ENCODE measurements at places on chromosomes 5 and 9.

DNA sequence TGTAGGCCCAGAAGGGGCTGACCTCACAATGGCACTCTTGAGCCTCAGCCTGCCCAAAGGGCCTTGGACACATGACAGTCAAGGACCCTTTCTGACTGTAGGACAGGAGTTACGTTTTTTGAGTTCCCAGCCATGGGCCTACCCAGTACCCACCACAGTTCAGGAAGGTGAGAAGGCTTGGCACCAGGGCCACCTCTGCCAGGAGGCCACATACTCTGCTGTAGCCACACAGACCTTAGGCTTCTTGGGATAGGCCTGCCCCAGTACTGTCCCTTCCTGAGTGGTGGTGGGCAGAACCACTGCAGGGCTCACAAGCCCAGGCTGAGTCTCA lies 12.8 kb downstream of the PDLIM4 start:
- DNase-seq, result no peak

DNA sequence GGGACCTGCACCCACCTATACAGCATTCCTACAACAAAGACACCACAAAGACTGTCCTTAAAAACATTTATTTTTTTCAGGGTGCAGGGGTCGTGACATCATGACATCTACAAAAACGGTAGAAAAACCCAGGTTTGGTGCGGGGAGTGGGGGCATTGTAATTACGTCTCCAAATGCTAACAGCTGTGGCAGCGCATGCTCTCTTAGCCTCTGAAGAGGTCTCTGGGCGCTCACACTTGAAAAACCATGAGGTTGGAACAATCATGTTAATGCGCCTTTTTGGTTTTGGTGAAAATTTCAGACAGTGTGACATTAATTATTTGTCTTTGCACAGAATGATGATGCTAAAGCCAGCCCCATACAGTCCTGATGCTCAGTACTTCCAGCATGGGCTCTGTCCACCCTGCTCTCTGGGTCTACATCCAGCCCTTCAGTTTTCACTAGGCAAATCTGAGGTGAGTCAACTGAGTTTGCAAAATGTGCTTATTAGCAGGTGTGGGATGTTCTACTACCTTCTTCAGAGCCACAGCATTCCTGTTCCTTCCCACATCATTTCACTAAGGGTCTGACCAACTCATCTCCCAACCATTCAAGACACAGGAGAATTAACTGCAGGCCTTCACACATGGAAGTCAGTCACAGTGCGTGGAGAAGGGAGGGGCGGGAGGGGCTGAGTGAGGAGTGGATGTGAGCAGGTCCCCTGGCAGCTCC lies 14.1 kb downstream of the ALDH1B1 start:
- no peak for DNase-seq

GRCh38 chr9:117030254-117030768 lies 343.2 kb downstream of the TRIM32 start:
- DNase-seq, result no peak

GRCh38 chr9:79975621-79976256 lies 404.0 kb downstream of the TLE4 start:
- DNase-seq, result no peak

- DNase-seq, result no peak
Observed at GRCh38 chr9:121021301-121021700, 28.8 kb downstream of the C5 start.

DNA sequence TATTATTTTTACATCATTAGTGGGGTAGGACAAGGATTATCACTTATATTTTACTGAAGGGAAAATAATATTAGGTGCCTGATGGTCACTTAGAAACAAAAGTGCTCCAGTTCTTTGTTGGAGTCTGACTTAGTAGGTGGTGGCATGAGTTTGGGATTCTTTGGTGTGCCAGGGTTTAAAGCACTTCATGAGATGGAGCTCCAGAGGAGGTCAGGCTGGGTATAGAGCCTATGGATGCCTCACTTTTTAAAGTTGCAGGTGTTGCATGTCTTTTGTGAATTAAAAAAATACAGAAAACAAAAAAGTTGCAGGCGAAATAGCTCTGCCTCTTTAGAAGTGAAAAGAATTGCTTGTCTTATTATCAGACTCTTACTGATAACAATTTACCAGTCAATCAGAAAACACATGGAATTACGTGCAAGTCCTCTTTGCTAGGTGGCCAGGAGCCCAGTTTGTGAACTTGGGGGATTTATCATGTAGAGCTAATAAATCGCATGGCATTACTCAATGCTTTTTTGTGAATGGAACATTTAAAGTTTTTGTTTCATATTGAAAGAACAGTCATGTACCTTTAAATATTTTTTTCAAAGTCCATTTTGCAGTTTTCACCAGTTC lies 1.6 kb downstream of the ITK start:
- no peak for DNase-seq

DNA sequence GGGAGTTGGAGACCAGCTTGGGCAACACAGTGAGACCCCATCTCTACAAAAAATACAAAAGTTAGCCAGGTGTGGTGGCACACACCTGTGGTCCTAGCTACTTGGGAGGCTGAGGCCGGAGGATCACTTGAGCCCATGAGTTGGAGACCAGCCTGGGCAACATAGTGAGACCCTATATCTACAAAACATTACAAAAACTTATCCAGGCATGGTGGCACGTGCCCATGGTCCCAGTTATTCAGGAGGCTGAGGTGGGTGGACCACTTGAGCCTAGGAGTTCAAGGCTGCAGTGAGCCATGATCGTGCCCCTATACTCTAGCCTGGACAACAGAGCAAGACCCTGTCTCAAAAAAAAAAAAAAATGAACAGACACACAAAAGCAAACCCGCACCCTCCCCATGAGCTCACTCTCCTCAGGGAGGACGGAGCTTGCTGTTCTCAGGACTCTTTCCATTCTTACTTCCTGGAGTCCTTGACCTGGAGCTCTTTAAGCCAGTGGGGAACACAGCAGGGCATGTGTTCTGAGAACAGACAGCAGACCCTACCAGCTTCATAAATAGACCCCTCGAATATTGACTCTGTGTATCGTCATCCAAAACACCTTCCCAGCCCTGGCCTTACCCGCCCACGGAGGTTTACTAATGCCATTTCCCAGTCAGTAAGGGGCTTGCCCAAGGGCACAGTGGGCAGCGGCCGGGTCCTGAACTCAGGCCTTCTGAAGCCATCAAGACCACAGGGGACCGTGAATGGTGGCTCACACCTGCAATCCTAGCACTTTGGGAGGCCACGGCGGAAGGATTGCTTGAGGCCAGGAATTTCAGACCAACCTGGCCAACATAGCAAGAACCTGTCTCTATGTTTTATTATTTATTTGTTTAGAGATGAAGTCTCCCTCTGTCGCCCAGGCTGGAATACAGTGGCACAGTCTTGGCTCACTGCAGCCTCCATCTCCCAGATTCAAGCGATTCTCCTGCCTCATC lies 11.1 kb downstream of the PTGES2 start:
- no peak for DNase-seq

DNA sequence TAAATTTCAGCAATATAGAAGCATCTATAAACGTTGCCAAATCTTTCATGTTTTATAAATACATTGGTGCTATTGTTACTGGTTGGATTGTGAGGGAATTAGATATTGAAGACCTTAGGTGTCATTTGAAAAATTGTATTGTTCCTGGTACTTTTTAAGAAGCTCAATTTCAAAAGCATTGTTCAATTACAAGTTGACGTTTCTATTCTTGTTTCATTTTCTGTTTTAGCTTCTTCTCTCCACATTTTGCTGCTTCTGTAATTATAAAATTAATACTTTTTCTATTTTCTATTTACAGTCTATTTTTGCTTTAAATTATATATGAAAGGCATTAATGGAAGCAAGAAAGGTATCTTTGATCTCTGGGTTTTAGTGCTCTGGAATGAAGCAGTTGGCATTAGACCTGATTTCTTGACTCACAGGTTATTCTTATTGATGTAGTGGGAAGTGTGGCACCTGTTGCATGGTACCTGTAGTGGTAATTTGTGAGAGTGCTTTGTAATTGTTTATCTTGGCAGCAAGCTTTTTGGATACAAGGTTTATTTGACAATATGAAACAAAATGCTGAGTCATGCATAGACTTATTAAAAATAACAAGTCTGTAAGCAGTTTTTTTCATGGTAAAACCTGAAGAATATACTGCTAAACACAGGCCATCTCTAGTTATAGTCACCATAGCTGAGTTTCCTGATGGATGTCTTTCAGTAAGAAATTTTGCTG lies 13.2 kb downstream of the MACIR start:
- DNase-seq, result no peak

DNA sequence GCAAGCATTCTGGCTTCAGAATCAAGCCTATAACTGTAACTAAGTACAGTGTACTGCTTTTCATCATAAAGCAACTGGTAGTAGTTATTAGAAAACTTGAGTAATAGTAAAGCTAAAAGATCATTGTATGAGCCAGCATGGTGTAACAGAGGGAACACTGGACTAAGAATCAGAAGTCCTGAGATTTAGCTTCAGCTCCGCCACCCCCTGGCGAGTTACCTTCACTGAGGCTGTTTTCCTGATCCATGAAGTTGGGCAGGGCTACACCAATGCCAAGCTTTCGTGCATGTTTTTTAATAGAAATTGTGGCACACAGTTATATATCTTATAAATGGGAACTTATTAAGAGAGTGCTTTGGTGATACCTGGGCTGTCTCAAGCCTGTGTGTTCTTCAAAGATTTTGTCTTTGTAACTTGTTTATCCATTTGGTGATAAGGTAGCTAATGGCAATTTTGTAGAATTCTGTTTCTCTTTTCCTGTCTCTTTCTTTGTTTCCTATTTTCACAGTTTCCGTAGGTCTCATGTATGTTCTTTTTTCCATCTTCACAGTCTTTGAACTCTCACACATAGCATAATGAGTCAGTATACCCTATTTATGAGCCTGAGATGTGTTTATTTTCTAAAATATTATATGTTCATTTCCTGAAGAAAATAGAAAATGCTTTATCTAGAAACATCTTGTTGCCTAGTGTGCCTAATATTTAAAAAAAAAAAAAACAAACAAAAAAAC lies 102.3 kb downstream of the GDNF start:
- DNase-seq, result no peak

- no peak for DNase-seq
Observed at GRCh38 chr5:174231956-174232487, 186.5 kb downstream of the NSG2 start.

DNA sequence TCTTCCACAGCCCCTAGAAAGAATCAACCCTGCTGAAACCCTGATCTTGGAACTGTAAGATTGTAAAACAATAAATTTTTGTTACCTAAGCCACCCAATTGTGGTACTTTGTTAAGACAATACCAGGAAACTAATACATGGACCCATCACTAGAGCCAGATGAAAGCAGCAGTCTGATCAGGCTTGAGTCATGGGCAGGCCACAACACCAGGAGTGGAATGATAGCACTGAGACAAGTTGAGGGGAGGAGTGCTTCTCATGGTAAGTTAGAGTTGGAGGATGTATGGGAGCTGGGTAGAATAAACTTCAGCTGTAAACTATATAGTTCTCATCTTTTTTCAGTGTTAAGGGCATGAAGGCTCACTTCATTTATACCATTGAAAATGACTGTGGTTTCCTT lies 164.4 kb upstream of the OR13F1 start:
- DNase-seq, result no peak

DNA sequence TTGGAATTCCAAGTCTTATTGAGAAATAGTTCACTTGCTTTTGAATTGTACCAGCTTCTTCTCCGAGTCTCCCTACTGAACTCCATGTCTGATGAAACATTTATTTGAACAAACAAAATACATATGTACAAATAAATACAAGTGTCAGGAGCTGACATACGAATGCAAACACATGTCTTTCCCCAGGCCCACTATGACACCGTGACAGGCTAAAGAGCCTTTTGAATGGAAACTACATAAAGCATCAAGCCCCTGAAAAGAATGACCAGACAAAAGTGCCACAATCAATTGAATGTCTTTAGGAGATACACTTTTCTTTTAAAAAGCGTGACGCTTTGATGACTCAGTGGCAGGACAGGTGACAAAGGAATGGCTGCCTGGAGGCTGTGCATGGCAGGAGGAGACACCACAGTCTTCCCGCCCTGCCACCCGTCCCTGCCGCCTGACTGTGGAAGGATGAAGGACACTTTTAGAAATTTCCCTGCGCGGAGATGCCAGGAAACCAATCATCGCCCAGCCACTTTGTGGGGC lies 112.4 kb upstream of the BNC2 start:
- no peak for DNase-seq

GRCh38 chr5:154262342-154262741 lies 71.8 kb downstream of the GALNT10 start:
- DNase-seq, result no peak

DNA sequence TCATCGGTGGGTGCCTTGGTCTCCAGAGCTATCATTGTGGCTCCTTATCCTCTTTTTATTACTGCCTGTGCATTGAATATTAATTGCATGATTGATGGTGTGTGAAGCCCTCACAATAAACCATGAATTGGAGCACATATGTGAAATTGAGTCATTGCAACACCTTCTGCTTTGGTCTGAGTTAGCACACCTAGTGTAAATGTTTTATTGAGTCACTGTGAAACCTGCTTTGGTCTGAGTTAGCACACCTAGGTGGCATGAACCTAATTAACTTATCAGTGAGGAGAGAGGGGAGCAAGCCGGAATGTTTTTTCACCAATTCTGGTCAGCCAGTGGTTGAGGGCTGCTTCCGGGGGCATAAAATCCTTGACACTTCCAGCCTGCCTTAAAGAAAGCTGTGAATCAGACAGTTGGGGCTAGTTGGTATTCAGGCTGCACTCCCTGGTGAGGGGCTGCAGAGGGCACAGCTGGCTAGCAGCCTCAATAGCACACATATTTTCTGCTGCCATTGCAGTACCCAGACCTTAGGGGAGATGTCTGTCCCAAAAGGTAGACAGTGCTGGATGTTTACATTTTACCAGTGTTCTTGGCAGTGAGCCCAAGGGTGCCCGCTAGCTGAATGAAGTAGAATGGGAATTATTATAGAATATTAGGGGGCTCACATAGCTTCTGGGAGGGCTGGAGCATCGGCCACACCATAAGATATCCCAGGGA lies 76.5 kb upstream of the GOLM1 start:
- no peak for DNase-seq

- DNase-seq, result no peak
Observed at GRCh38 chr9:37939575-37940095, 35.7 kb upstream of the SLC25A51 start.

- DNase-seq, result no peak
Observed at GRCh38 chr5:179755022-179755421, 22.4 kb downstream of the MAML1 start.

GRCh38 chr9:95627802-95628201 lies 111.0 kb upstream of the PTCH1 start:
- no peak for DNase-seq

DNA sequence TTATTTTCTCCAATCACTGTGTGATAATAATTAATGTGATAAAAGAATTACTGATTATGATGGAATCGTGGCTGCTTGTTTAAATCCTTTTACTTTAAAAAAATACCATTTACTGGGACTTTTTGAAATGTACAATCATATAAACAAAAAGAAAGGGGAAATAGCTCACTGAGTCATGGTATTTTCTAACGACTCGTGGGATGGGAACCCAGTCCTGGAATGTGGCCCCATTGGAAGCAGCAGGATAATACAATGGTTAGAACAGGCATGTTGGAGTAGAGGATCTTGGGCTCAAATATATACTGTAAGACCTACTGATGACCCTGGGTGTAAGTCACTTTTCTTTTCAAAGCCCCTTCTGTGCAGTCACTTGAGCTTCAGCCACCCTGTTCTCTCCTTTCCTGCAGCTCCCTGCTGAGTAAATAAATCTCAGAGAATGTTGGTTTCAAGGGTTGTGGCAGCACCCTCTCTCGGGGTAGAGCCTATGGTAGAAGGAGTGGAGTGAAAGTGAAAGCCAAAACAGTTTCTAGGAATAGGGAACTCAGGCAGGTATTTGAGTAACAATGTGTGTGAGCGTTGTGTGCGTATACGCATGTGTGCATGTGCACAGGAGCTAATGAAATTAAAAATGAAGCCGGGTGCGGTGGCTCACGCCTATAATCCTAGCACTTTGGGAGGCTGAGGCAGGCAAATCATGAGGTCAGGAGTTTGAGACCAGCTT lies 40.8 kb upstream of the LARP1 start:
- no peak for DNase-seq

GRCh38 chr9:113622600-113623400 lies 159.3 kb downstream of the RGS3 start:
- DNase-seq, result no peak

Data from effector CD4-positive, alpha-beta T cell (primary cell).